Pancreas (tissue), 10 donors: ENCODE measurements at places on chromosomes 7 and 10.

DNA sequence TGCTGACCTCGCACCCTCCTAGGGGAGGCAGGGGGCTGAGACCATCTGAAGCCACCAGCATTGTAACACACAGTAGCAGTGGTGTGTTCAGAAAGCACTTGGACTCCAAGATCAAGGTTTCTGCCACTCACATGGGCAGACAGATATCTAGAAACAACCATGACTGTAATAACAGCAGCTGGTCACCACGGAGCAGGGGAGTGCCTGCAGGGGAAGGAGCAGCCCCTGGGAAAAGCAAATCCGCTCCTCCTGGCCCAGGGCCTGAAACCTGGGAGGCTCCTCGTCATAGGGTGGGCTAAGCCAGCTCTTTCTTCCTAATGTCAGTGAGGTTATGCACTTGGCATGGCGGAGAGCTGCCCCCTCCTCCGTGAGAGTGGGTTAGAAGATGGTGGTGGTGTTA, 118.4 kb upstream of the INSYN2A start:
- no peak for DNase-seq
- H3K4me3 ChIP-seq = no peak overlapping the region
- H3K36me3 ChIP-seq = no peaks in the 10 kb centered on the region
- H3K4me1 ChIP-seq = no peaks in the 10 kb centered on the region
- no peak overlapping the region for H3K27ac ChIP-seq
- H3K27me3 ChIP-seq = no peaks in the 10 kb centered on the region

- no peaks in the 10 kb centered on the region for H3K27me3 ChIP-seq
- H3K36me3 ChIP-seq = no peaks in the 10 kb centered on the region
- DNase-seq = no peak
- H3K27ac ChIP-seq = no peak overlapping the region
Measured at GRCh38 chr10:120514035-120514620, 57.1 kb downstream of the PLPP4 start.

- no peaks in the 10 kb centered on the region for H3K36me3 ChIP-seq
- no peaks in the 10 kb centered on the region for H3K27me3 ChIP-seq
- H3K27ac ChIP-seq = no peak overlapping the region
- no peak for DNase-seq
Measured at GRCh38 chr10:129259128-129259815, 207.8 kb upstream of the MGMT start.

- H3K4me3 ChIP-seq = no peak overlapping the region
- no peaks in the 10 kb centered on the region for H3K36me3 ChIP-seq
- DNase-seq = no peak
- H3K27ac ChIP-seq = no peak overlapping the region
- H3K27me3 ChIP-seq = no peaks in the 10 kb centered on the region
- H3K4me1 ChIP-seq = no peaks in the 10 kb centered on the region
Measured at GRCh38 chr7:143012409-143012808, 14.5 kb downstream of the OR9A2 start.

DNA sequence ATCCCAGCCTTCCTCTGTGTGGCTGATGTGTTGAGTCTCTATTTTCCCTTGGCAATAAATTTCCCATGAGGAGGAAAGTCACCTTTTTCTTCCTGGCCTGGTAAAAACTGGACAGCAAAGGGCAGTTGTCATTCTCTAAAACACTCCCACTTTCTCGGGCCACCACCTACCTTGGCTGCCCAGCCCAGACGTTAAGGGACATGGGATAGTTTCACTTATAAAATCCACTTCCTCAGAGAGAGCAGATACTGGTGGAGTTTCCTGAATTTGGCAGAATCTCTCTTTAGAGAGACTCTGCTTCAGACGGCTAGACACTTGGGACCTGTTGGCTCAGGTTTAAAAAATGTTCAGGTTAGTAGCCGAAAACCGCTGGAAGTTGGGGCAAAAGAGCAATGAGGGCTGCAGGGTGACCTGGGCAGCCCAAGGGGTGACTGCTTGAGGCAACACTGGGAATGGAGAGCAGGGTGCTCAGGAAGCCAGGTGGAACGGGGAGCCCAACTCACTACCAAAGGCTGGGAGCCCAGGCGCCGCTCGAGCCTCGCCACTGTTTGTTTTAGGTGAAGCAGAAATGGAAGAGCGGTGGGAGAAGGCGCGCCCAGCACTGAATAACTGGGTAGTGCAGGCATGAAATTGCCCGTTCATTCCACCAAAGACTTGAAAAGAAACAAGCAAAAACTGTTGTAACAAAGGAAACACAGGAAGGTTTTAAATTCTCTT, 186.1 kb downstream of the TRIL start:
- no peak overlapping the region for H3K27ac ChIP-seq
- H3K4me1 ChIP-seq = peaks cover 6% of the 10 kb centered on the region
- no peaks in the 10 kb centered on the region for H3K36me3 ChIP-seq

DNA sequence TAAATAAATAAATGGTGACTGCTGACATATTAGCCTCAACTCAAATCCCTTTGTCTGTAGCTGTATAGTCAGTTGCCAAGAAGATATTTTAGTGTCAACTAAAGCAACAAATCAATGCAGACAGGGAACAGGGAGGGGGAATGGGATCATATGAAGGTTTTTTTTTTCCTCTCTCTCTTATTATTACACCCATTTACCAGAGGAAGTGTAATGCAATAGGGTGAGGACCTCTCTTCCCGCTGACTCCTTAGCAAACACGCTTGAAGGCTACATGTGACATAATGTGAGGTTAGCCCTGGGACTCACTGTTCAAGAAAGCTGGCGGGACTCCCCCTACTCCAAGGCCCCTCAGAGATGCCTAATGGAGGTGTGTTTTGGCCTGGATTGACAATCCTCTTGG, 88.2 kb downstream of the CHRM2 start:
- no peaks in the 10 kb centered on the region for H3K36me3 ChIP-seq
- no peak for DNase-seq
- no peaks in the 10 kb centered on the region for H3K27me3 ChIP-seq
- no peak overlapping the region for H3K27ac ChIP-seq
- H3K4me3 ChIP-seq = no peak overlapping the region

DNA sequence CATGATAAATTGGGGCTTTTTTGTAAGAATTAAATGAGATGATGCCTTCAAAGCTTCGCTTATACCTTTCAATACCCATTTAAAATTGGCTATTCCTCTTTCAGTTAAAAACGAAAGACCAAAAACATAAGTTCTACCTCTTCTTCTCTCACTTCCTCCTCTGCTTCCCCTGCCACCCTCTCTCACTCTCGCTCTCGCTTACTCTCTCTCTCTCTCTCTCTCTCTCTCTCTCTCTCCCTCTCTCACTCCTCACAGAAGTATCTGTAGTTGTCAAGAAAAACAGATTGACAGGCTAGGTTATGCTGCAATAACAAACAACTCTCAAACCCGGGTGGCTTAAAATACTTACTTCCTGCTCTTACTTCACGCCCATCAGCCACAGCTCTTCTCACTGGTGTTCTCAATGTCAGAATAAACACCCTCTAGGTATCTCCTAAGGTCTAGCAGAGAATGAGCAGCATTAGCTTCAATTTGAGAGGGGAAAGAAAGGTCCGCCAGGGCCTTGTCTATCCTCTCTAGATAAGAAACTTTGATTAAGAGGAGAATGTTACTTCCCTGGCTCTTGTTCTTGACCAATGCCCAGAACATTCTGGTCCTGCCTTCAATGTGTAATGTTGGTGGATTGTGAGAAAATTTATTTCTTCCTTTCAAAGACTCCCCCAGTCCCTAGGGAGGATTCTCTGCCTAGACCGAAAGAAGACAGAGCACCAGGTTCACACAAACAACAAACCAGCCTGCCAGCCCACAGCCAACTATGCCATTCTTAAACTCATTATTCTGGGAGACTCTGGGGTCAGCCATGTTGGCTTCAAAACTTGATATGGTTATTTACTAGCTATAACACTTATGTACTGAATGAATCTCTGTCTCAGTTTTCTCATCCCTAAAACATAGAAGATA, 1028.7 kb downstream of the XPNPEP1 start:
- no peaks in the 10 kb centered on the region for H3K27me3 ChIP-seq
- H3K4me3 ChIP-seq = no peak overlapping the region
- H3K4me1 ChIP-seq = no peaks in the 10 kb centered on the region
- H3K27ac ChIP-seq = no peak overlapping the region

GRCh38 chr10:58706836-58707235, 194.2 kb downstream of the BICC1 start:
- H3K27me3 ChIP-seq = no peaks in the 10 kb centered on the region
- H3K27ac ChIP-seq = no peak overlapping the region
- DNase-seq = no peak

GRCh38 chr7:142194201-142194600, 63.7 kb downstream of the PRSS58 start:
- H3K27me3 ChIP-seq = no peaks in the 10 kb centered on the region
- no peak for DNase-seq
- H3K27ac ChIP-seq = no peak overlapping the region
- H3K36me3 ChIP-seq = no peaks in the 10 kb centered on the region
- no peak overlapping the region for H3K4me3 ChIP-seq

DNA sequence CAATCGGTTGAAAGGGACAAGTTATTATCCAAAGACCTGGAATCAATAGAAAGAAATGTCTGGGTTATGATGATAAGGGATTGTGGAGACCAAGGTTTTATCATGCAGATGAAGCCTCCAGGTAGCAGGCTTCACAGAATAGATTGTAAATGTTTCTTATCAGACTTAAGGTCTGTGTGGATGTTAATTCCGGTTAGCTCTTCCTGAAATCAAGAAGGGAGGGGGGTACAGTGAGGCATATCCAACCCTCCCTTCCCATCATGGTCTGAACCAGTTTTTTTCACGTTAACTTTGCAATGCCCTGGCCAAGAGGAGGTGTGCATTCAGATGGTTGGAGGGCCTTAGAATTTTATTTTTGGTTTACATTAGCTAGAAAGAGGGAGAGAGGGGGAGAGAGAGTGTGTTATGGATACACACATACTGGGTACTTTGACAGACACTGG, 9.8 kb upstream of the LRRC61 start:
- no peak overlapping the region for H3K4me3 ChIP-seq
- no peak overlapping the region for H3K27ac ChIP-seq
- H3K36me3 ChIP-seq = no peaks in the 10 kb centered on the region
- DNase-seq = no peak

- no peaks in the 10 kb centered on the region for H3K36me3 ChIP-seq
- H3K27me3 ChIP-seq = no peaks in the 10 kb centered on the region
Measured at GRCh38 chr7:3380886-3381685, 80.0 kb downstream of the SDK1 start.

DNA sequence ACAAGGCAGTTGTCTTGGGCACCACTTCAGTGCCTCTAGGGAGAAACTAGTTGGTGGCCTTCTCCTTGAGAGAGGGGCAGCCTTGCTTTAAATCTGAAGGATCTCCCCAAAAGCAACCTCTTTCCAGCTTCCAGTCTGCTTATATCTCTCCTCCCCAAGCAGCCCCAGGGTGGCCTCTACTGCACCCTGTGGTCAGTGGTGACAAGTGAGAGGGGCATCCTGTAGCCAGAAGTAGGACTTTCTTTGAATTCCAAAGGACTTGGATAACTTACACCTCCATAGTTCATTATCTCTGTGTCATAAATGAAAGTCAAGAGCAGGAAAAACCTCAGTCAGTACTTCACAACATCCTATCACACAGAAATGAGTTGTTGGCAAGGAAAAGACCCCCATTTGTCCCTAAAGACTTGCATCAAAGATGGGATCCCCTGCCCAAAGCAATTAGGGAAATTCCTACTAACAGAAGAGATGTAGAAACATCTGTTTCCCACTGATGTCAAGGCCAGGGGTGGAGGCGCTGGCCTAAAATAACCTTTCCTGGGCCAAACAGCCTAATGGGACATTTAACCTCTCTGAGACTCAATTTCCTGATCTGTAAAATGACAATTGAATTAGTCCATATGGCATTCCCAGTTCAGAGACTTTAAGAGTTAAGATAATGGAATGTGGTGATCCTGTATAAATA, 44.0 kb upstream of the ANKRD1 start:
- no peak overlapping the region for H3K27ac ChIP-seq
- no peaks in the 10 kb centered on the region for H3K36me3 ChIP-seq
- no peak overlapping the region for H3K4me3 ChIP-seq
- no peaks in the 10 kb centered on the region for H3K4me1 ChIP-seq
- no peak for DNase-seq

- H3K36me3 ChIP-seq = no peaks in the 10 kb centered on the region
- no peak for DNase-seq
- no peak overlapping the region for H3K27ac ChIP-seq
- H3K4me3 ChIP-seq = peak overlapping the region; percentile 45
- H3K27me3 ChIP-seq = no peaks in the 10 kb centered on the region
Measured at GRCh38 chr7:28408105-28408959, 4.0 kb upstream of the CREB5 start.

DNA sequence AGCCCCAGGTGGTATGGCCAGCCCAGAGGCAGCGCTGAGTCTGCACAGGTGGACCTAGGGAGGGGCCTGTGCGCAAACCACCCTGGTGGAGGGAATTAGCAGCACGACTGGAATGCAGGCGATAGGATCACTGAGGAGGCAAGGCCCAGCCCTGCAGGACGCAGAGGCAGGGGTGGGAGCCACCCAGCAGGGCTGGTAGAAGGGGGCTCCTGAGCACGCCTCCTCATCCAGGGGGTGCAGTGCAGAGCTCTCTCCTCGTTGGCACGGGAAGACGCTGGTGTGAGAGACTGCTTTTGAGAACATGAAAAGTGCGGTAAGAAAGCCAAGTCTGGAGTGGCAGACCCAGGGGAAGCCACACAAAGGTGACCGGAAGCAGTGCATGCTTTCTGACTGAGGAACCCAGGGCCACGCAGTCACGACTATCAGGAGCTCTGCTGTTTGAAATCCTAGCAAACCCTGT, 6.0 kb downstream of the FXYD4 start:
- no peaks in the 10 kb centered on the region for H3K4me1 ChIP-seq
- peak; percentile 31 for DNase-seq
- H3K27me3 ChIP-seq = no peaks in the 10 kb centered on the region
- H3K36me3 ChIP-seq = no peaks in the 10 kb centered on the region
- H3K27ac ChIP-seq = no peak overlapping the region

GRCh38 chr10:37854626-37855025, 2.8 kb downstream of the ZNF248 start:
- no peaks in the 10 kb centered on the region for H3K36me3 ChIP-seq
- DNase-seq = no peak
- no peak overlapping the region for H3K27ac ChIP-seq
- H3K4me1 ChIP-seq = peaks cover 5% of the 10 kb centered on the region
- no peaks in the 10 kb centered on the region for H3K27me3 ChIP-seq
- no peak overlapping the region for H3K4me3 ChIP-seq

GRCh38 chr7:150311711-150312110, 11.4 kb upstream of the LRRC61 start:
- H3K27me3 ChIP-seq = no peaks in the 10 kb centered on the region
- no peaks in the 10 kb centered on the region for H3K36me3 ChIP-seq
- no peak overlapping the region for H3K27ac ChIP-seq
- peaks cover 14% of the 10 kb centered on the region for H3K4me1 ChIP-seq
- no peak for DNase-seq
- no peak overlapping the region for H3K4me3 ChIP-seq
